ENCODE measurements at places on chromosomes 4 and X. TPM values are rescaled to one million over a fixed set of nuclear protein-coding genes. Genes with fewer than 3 reads are reported as not detected.

The LAP3 gene
- total RNA-seq = 28.0 TPM

The SULT1B1 gene
- 4.0 TPM for total RNA-seq

The TMSB15B gene
- total RNA-seq = 0.33 TPM

The TMEM47 gene
- 3.6 TPM for total RNA-seq

The HSPA4L gene
- 9.6 TPM for total RNA-seq

The NAT8L gene
- total RNA-seq = 18.8 TPM

The P2RY4 gene
- 1.3 TPM for total RNA-seq

The BTC gene
- total RNA-seq = 1.8 TPM

DNA sequence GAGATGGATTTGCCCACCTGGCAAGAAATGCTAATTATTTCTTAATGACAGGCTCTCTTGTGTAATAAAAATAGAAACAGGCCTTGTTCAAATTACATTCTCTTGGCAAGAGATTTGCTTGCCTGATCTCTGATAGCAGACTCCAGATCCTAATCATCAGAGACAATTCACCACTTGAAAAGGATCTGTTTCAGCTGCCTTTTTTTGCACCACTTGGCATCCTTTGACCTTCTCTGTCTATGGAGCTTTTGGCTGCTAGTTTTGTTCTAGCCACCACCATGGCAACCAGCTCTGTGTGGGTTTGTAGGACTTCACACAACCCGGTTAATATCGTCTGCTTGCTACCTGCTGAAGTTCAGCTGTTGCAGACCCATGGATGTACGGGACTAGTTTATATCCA lies 241.1 kb upstream of the TLL1 start:
- no peak for DNase-seq

DNA sequence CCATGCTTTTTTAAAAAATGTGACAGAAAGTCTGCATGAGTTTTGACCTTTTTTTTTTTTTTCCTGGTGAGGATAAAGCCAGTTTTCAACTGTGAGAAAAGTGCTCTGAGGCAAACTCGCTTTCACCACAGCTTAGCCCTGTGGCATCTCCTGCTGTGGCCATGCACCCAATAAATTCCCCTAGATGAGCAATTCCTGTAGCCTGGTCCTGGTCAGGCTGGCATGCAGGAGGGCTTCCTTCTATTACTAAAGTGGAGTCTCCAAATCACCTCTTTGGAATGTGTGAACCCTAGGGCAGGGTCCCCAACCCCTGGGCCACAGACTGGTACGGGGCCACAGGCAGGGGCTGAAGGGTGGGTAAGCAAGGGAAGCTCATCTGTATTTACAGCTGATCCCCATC lies 265.4 kb downstream of the RAPGEF2 start:
- no peak for DNase-seq

DNA sequence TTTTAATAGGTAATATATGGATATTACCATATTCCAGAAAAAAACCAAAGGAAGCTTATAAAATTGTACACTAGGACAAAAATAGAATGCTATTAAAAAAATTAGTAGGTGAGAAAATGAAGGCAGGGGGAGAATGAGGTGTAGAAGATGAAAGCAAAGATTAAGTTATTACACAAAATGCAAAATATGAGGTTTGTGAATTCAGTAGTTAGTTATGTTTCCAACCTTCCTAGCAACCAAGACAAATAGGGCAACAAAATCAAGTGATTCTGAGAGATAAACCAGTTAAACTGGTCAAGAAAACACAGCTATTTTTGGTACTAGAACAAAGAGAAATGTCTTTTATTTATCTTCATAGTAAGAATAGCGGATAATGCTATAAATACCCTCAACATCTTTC lies 300.0 kb upstream of the RASGEF1B start:
- no peak for DNase-seq

DNA sequence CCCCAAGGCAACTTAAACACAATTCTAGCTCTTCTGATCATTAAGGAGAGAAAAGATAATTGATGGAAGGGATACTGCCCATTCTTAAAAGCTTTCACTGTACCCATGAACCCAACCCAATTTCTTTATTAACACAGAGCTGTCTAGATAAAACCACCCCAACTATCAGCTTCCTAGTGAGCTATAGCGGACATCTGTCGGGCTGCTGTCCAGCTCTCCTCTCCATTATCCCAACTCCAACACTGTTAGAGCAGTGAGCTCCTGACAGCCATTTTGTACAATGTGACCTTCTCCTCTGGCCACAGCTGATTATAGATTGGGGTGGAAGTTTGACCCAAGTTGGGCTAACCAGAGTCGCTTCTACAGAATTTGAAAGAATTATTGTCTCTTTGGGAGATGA lies 66.1 kb downstream of the HADH start:
- DNase-seq = no peak

DNA sequence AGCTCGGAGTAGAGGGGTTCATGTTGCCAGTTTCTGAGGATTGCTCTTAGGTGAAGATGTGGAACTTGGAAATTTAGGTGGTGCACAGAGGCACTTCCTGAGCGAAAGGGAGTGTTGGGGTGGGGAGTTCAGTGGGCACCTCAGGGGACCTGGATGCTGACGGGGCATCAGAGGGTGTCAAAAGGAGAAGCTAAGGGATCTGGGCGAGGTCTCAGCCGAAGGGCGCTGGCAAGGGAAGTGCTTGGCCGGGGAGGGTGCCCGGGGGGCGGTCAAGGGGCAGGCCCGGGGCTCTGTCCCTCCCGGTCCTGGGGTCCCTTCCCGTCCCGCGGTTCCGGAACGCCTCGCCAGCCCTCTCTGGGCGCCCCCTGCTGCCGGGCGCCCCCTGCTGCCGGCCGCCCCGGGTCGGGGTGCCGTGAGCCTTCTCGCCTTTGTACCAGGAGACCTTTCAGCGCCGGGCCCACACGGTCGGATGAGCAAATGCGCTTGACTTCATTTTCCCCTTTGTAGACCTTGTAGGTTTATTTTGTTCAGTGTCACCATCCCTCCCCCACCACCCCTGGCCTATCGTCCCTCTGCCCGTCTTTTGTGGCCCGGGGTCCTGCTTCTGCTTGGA lies 3.0 kb upstream of the PHOX2B start:
- DNase-seq = no peak

DNA sequence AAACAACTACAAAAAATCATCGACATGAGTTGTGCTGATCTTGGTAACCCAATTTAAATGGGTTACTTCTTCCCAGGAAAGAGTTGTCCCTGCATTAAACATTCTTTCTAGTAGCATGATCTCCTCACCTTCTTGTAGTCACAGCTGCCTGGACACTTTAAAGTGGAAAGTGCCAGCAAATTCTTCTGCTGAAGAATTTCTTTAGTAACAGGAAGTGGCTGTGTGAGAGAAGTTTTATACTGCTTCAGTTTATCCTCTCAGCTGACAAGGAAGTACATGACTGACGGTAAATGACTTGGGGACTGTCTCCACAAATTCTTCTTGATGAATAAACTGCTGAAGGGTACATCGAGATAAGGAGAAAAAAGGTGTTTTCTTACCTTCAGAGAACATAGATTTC lies 18.2 kb upstream of the TNIP3 start:
- DNase-seq = no peak

- no peak for DNase-seq
These were observed 45.8 kb downstream of the ANXA10 start for GRCh38 chr4:168138143-168138542.

DNA sequence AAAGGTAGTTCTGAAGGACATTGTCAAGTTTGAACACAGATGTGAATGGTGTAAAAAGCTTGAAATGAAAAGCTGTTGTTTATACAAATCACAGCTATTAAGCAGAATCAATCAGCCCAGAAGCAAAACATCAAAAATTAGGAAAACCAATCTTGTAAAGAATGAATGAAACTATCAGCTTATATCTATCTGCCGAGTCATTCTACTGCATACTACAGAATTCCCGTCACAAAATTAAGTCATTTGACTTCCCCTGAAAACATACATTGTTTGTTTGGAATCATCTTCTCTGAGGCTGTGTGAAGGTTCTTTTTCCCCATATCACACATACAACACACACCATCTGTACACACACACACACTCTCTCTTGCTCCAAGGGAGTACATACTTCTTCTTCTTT lies 80.3 kb downstream of the RFC1 start:
- DNase-seq = no peak

GRCh38 chr4:140693562-140693961 lies 62.6 kb downstream of the TBC1D9 start:
- no peak for DNase-seq

GRCh38 chr4:16351161-16351560 lies 124.9 kb upstream of the TAPT1 start:
- no peak for DNase-seq

DNA sequence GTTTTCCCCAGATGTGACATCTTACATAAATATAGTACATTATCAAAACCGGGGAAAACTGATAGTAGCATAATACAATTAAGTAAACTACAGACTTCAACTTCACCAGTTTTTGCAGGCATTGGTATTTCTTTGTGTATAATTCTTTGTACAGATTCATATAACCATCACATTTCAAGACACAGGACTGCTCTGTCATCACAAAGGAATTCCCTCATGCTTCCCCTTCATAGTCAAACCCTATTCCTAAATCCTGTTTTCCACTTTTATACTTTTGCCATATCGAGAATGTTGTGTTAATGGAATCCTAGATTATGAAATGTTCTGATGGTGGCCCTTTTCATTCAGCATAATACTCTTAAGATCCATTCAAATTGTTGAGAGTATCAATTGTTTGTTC lies 36.0 kb downstream of the STIM2 start:
- no peak for DNase-seq

GRCh38 chrX:153312041-153312440 lies 9.5 kb downstream of the PNMA6F start:
- no peak for DNase-seq

DNA sequence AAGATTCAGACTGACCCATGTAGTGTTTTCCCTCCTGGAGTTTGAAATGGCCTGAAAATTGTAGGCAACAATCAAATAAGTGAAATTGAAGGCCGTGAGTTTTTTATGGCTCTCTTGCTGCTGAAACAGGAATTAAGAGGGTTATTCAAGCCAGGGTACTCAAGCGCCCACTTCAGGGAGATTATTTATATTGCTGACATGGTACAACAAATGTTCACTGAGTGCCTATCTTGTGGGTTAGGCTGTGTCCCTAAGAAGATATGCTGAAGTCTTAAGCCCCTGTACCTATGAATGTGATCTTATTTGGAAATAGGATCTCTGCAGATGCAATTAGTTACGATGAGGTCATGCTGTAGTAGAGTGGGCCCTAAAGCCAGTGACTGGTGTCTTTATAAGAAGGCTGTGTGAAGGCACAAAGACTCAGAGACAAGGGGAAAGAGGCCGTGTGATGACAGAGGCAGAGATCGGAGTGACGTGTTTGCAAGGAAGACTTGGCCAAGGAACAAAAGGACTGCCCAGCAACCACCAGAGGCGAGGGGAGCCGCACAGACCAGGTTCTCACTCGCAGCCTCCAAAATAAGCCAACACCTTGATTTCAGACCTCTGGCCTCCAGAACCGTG lies 72.9 kb downstream of the MED28 start:
- DNase-seq = no peak

- DNase-seq = no peak
These were observed 336.2 kb upstream of the PPARGC1A start for GRCh38 chr4:24226023-24226422.

Measured in body of pancreas (tissue), 4 donors.